ENCODE measurements at places on chromosomes 12 and 14. TPM values are rescaled to one million over a fixed set of nuclear protein-coding genes. Genes with fewer than 3 reads are reported as not detected.

- H3K36me3 ChIP-seq = peaks cover 41% of the 10 kb centered on the region
- no peak for DNase-seq
- H3K27ac ChIP-seq = no peak overlapping the region
These were observed 26.8 kb downstream of the RAB35 start for GRCh38 chr12:120089796-120090195.

GRCh38 chr14:104110491-104111209, 25.1 kb downstream of the ASPG start:
- no peak overlapping the region for H3K4me3 ChIP-seq
- H3K36me3 ChIP-seq = no peaks in the 10 kb centered on the region
- H3K4me1 ChIP-seq = no peaks in the 10 kb centered on the region
- no peak for DNase-seq
- H3K27ac ChIP-seq = no peak overlapping the region

DNA sequence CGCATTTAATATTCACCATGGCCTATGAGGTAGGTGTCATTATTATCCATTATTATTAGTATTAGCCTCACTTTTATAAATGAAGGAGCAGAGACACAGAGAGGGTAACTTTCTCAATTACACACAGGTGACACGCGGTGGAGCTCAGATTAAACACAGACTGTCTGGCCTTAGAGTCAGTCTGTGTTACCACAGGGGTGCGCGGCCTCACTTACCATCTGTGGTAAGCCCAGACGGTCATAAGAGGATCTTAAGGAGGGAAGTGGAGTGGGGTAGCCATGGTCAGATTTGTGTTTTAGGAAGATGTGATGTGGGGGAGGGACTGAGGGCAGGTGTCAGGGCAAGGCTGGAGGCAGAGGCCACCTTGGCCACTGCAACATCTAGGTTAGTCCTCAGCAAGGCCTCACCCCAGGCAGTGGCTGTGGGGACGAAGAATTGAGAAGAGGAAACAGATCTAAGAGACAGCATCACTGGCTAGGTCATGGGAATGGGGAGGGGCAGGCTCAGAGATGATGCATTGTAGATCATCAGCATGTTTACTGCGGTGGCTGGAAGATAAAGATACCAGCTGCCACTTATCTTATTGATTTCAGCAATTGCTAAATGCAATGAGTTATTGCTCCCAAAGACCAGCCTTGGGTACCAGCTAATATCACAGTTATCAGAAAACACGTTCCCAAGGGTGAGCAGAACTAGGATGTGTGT, 67.1 kb downstream of the SERPINA3 start:
- DNase-seq = peak; percentile 6
- H3K4me3 ChIP-seq = no peak overlapping the region
- no peaks in the 10 kb centered on the region for H3K4me1 ChIP-seq
- no peaks in the 10 kb centered on the region for H3K27me3 ChIP-seq
- no peak overlapping the region for H3K27ac ChIP-seq

DNA sequence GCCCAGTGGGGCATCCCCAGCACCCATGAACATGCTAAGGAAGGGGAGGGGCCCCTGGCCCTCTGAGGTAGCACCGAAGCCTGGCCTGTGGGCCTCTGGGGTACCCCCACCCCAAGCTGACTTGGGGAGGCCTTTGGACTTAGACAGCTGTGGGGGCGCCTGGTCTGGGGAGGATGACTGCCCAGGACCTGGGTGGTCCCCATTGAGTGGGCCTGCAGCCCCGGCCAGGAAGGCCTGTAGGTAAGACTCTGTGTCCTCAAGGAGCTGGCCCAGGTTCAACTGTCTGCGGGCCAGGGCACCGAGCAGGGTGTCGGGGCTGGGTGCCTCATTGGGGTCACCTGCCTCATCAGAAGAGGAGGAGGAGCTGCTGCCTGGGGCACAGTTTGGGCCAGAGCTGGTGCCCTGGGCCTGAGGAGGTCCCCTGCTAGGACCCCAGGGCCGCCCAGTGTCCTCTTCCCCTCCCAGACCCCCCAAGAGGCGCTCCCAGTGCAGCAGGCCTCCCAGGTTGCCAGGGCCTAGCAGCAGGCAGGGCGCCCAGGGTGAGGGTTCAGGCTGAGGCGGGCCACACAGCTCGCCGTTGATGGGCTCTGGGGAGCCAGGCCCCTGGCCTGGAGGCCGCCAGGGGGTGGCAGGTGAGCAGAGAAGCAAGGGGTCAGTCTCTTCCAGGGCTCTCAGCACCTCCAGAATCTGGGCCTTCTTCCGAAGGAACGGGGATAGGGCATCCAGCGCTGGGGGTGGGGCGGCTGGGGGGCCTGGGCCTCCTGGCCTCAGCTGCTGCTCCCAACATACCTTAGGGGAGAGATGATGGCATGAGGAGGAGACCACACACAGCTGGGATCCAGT, 31.4 kb downstream of the NCKAP5L start:
- no peak overlapping the region for H3K4me3 ChIP-seq
- H3K36me3 ChIP-seq = no peaks in the 10 kb centered on the region
- H3K27me3 ChIP-seq = no peaks in the 10 kb centered on the region
- H3K4me1 ChIP-seq = peaks cover 2% of the 10 kb centered on the region

DNA sequence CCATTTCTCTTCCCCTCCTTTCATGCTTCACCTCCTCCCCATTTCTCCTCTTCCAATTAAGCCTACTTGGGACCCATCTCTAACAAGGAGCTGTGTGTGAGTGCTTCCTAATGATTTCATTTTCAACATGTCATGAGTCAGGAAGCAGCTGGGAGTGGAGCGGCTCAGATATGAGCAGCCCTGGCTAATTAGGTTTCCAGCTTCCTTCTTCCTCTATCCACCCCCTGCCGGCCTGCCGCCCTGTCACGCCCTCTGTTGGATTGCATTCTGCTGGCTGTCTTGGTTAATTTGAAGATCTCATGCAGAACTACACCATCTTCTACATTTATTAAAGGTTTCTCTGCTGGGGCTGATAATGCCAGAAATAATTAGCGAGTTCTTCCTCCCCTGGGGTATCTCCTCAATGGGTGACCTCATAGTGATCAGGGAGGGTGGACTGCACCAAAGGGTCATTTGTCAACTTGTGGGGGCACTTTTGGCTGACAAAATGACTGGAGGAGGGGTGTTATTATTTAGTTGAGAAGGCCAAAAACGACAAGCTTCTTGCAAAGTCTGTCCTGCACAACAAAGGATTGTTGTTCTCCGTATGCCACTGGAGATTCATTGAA, 300.9 kb upstream of the SRRM4 start:
- no peak overlapping the region for H3K4me3 ChIP-seq
- H3K36me3 ChIP-seq = no peaks in the 10 kb centered on the region
- H3K27ac ChIP-seq = no peak overlapping the region
- H3K27me3 ChIP-seq = no peaks in the 10 kb centered on the region

- H3K27me3 ChIP-seq = no peaks in the 10 kb centered on the region
- H3K36me3 ChIP-seq = no peaks in the 10 kb centered on the region
- H3K4me1 ChIP-seq = peaks cover 6% of the 10 kb centered on the region
- no peak overlapping the region for H3K27ac ChIP-seq
- no peak overlapping the region for H3K4me3 ChIP-seq
- no peak for DNase-seq
These were observed 18.0 kb downstream of the PIGH start for GRCh38 chr14:67582061-67582460.

- no peak overlapping the region for H3K27ac ChIP-seq
- DNase-seq = no peak
- H3K36me3 ChIP-seq = peaks cover 23% of the 10 kb centered on the region
- no peaks in the 10 kb centered on the region for H3K27me3 ChIP-seq
These were observed 48.7 kb downstream of the SCARB1 start for GRCh38 chr12:124814741-124815613.

GRCh38 chr14:93068711-93069110, 47.0 kb downstream of the ITPK1 start:
- no peak overlapping the region for H3K4me3 ChIP-seq
- H3K4me1 ChIP-seq = peaks cover 83% of the 10 kb centered on the region
- no peaks in the 10 kb centered on the region for H3K27me3 ChIP-seq

GRCh38 chr12:2215709-2216560, 163.1 kb downstream of the CACNA1C start:
- no peak for DNase-seq
- no peaks in the 10 kb centered on the region for H3K36me3 ChIP-seq
- no peak overlapping the region for H3K4me3 ChIP-seq
- peaks cover 9% of the 10 kb centered on the region for H3K27me3 ChIP-seq
- no peak overlapping the region for H3K27ac ChIP-seq
- no peaks in the 10 kb centered on the region for H3K4me1 ChIP-seq

- H3K4me3 ChIP-seq = no peak overlapping the region
- no peak overlapping the region for H3K27ac ChIP-seq
- no peaks in the 10 kb centered on the region for H3K36me3 ChIP-seq
- peaks cover 7% of the 10 kb centered on the region for H3K27me3 ChIP-seq
- H3K4me1 ChIP-seq = no peaks in the 10 kb centered on the region
These were observed 100.4 kb downstream of the HMGA2 start for GRCh38 chr12:65924716-65925115.

GRCh38 chr12:91249518-91250272, 67.1 kb upstream of the DCN start:
- no peak overlapping the region for H3K27ac ChIP-seq
- H3K36me3 ChIP-seq = no peaks in the 10 kb centered on the region
- H3K27me3 ChIP-seq = no peaks in the 10 kb centered on the region
- no peaks in the 10 kb centered on the region for H3K4me1 ChIP-seq
- H3K4me3 ChIP-seq = no peak overlapping the region

- H3K36me3 ChIP-seq = peaks cover 39% of the 10 kb centered on the region
- peak within 1 kb of the TSS; percentile 91 for H3K27ac ChIP-seq
- peaks cover 76% of the 10 kb centered on the region for H3K4me1 ChIP-seq
- H3K4me3 ChIP-seq = peak within 1 kb of the TSS; percentile 91
These were observed at the start of gene C12orf75 for GRCh38 chr12:105330283-105330930. Gene C12orf75 (plus strand): TSS chr12:105330691. CDS start chr12:105330892, 201 bp downstream.

- H3K36me3 ChIP-seq = no peaks in the 10 kb centered on the region
- no peaks in the 10 kb centered on the region for H3K27me3 ChIP-seq
- no peaks in the 10 kb centered on the region for H3K4me1 ChIP-seq
- no peak overlapping the region for H3K27ac ChIP-seq
- no peak overlapping the region for H3K4me3 ChIP-seq
These were observed 29.8 kb downstream of the ERG28 start for GRCh38 chr14:75630695-75631452.

GRCh38 chr12:107917912-107918800, 143.7 kb downstream of the ASCL4 start:
- H3K27me3 ChIP-seq = peaks cover 23% of the 10 kb centered on the region
- no peak for DNase-seq

- no peak overlapping the region for H3K4me3 ChIP-seq
- peaks cover 15% of the 10 kb centered on the region for H3K4me1 ChIP-seq
- peaks cover 29% of the 10 kb centered on the region for H3K36me3 ChIP-seq
- H3K27ac ChIP-seq = peak overlapping the region; percentile 2
- H3K27me3 ChIP-seq = peaks cover 12% of the 10 kb centered on the region
These were observed 229.8 kb downstream of the DPF3 start for GRCh38 chr14:72663956-72664650.

- peaks cover 27% of the 10 kb centered on the region for H3K36me3 ChIP-seq
- no peak overlapping the region for H3K4me3 ChIP-seq
- H3K27me3 ChIP-seq = no peaks in the 10 kb centered on the region
- no peaks in the 10 kb centered on the region for H3K4me1 ChIP-seq
- H3K27ac ChIP-seq = no peak overlapping the region
These were observed 13.0 kb downstream of the TOMM20L start for GRCh38 chr14:58408681-58409215.

GRCh38 chr12:50065726-50066310, 8.4 kb downstream of the ASIC1 start:
- peaks cover 8% of the 10 kb centered on the region for H3K36me3 ChIP-seq
- no peaks in the 10 kb centered on the region for H3K27me3 ChIP-seq
- no peak overlapping the region for H3K4me3 ChIP-seq
- H3K4me1 ChIP-seq = peaks cover 32% of the 10 kb centered on the region
- DNase-seq = no peak

GRCh38 chr14:68709007-68709406, 83.9 kb downstream of the ZFP36L1 start:
- peaks cover 2% of the 10 kb centered on the region for H3K27me3 ChIP-seq
- no peak for DNase-seq
- no peak overlapping the region for H3K27ac ChIP-seq
- H3K36me3 ChIP-seq = no peaks in the 10 kb centered on the region
- H3K4me3 ChIP-seq = no peak overlapping the region
- H3K4me1 ChIP-seq = peaks cover 9% of the 10 kb centered on the region

DNA sequence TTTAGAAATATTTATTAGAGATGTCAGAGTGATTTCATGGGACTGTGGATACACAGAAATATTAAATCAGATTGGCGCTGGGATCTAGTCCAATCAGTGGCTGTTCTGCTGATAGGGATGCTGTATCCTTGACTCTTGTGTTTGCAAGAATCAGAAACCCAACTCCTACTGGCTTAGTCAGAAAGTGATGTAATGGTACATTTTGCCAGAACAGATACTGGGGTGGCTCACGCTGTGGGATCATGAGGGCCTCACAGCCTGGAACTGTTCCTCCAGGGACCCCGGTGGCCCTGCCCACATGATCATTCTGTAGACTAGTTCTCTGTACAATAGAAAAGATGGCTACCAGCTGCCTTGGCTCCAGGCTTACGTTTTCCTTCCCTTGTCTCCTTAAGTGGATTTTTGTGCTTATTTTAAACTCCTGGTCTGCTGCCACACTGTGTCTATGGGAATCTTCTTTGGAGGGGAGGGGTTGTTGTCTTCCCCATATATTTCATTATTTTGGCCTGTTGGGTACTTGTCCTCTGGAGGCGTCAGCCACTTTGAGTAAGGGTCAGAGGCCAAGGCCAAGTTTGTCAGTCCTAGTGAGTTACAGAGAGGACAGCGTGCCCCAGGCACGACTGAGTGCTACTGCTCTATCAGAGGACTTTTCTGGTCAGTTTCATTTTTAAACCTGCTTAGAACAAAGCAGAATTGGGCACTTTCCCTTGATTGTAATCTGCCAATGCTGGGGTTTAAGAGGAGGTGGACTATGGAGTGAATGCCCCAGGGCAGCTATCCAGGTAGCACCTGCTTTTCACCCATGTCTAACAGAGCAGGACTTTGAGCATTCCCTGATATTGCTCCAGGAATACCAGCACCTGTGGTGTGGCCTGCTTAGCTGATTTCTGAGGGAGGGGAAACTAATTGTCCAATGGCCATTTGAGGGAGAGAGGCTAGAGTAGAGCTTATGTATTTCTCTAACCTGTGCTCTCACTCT, 164.3 kb downstream of the SLC5A8 start:
- H3K27me3 ChIP-seq = no peaks in the 10 kb centered on the region
- H3K36me3 ChIP-seq = no peaks in the 10 kb centered on the region
- H3K4me3 ChIP-seq = no peak overlapping the region
- DNase-seq = no peak
- no peak overlapping the region for H3K27ac ChIP-seq

- H3K4me1 ChIP-seq = no peaks in the 10 kb centered on the region
- no peak within 1 kb of the TSS for H3K4me3 ChIP-seq
- no peaks in the 10 kb centered on the region for H3K36me3 ChIP-seq
- H3K27me3 ChIP-seq = no peaks in the 10 kb centered on the region
- no peak within 1 kb of the TSS for H3K27ac ChIP-seq
- DNase-seq = no peak
These were observed at the start of gene SERPINA3 for GRCh38 chr14:94612174-94612573. Gene SERPINA3 (plus strand): TSS chr14:94612391. CDS start chr14:94614442, 2,051 bp downstream.

Gene TDRD9
- 1.3 TPM for total RNA-seq

Gene MRPL51
- 217 TPM for total RNA-seq

Gene ANO4
- total RNA-seq = not detected

Gene KRT75
- total RNA-seq = not detected

Gene KCNH5
- not detected for total RNA-seq

Gene RBP5
- total RNA-seq = 0.29 TPM

Gene OR10P1
- not detected for total RNA-seq

Gene OR4Q2
- total RNA-seq = not detected

Gene DBX2
- total RNA-seq = not detected

Data from activated CD8-positive, alpha-beta T cell treated with anti-CD3 and anti-CD28 coated beads, Interleukin-2, amount 10 ng/mL, durations not matched to agents 7 days and 5 days (primary cell).